Germinal center (tissue), 1 donor: ENCODE measurements at places on chromosomes 5 and 9.

- DNase-seq, result peak; percentile 61
Measured at GRCh38 chr5:126615286-126615685, 14.5 kb downstream of the PHAX start.

- DNase-seq, result no peak
Measured at GRCh38 chr5:135631391-135631790, 52.6 kb upstream of the CXCL14 start.

DNA sequence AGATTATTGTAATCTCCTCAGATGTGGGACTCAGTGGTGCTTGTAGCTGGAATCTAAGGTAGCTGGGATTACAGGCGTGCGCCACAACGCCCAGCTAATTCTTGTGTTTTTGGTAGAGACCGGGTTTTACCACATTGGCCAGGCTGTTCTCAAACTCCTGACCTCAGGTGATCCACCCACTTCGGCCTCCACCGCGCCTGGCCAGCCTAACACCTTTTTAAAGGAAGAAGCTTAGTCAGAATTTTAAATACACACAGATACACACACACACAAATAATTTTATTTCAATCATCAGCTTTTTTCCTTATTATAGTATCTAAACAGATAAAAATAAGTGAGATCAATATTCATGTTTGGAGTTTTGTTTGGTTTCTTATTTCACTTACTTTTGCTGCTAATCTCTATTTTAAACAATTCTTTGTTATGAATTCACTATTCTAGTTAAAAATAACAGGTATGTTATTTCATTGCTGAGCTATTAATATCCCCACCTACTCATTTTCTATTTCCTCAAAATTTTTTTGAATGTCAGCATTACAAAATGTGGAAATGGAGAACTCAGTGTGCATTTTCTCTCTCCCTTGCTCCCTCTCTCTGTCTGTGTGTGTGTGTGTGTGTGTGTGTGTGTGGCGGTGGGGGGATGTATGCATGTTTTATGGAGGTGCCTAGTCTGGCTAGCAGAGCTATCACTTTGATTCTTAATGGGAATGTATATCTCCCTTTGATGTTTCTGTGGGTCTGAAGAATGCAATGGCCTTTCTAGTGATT lies 960.6 kb upstream of the DMAC1 start:
- no peak for DNase-seq

DNA sequence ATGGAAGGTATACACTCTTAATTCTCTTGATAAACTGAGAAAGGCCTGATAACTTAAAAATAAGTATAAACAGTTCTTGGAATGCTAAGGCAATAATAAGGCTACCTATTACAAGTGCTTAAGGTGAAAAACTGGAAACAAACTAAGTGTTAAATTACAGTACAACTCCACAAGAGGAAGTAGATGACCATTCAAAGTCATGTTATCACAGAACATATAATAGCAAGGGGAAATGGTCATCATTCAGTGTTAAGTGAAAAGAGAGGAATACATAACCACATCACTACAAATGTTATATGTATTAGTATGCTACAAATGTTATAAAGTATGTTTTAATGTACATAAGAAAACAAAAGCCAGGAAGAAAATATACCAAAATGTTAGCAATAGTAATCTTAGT lies 135.9 kb downstream of the CCDC192 start:
- DNase-seq, result no peak

DNA sequence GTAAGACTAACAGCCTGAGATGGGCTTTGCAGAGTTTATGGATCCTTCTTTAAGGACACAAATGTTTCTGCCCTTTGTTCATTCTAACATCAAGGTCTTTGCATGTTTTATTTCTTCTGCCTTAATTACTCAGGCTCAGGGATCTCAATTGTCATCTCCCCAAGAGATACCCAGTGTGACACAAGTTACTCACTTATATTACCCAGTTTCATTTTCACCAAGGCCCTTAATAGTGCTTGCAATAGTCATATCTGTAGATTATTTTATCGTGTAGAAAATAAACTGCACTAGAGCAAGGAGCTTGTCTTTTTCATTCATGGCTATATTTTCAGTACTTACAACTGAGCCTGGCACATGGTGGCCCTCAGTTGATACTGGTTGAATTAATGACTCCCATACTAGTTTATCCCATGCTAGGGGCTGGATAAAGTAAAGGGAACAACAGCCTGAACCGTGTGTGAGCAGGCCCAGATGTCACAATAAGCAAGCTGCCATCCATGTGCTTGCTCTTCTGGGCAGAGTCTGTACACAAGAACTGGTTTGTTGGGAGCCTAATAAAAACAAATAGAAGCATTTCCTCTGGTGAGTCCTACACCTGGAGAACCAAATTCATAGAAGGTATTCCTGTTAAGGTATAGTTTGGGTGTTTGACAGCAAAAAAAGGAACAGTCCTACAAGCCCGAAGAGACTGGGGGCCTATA lies 112.5 kb upstream of the CD180 start:
- no peak for DNase-seq

GRCh38 chr5:76617675-76618074 lies 5.5 kb downstream of the F2RL2 start:
- DNase-seq, result no peak

DNA sequence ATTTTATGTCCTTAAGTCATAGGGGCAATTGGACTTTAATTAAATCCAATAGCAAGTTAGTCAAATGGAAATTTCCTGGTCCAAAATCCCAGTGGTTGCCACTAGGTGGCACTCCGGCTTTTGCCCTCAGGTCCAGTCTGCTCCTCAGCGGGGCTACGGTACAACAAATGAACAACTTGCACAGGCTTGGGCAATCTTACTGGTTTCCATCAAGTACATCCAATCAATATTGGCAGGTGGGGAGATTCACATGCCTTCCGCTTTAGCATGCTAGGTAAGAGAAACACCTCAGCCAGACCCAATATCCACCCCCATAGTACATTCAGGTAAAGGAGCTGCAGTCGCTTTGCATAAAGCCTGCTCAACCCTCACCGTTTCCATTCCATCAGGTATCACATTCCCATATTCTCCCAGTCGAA lies 6.3 kb upstream of the MXD3 start:
- peak; percentile 74 for DNase-seq

- DNase-seq, result no peak
Measured at GRCh38 chr5:178488696-178489095, 101.5 kb downstream of the COL23A1 start.

DNA sequence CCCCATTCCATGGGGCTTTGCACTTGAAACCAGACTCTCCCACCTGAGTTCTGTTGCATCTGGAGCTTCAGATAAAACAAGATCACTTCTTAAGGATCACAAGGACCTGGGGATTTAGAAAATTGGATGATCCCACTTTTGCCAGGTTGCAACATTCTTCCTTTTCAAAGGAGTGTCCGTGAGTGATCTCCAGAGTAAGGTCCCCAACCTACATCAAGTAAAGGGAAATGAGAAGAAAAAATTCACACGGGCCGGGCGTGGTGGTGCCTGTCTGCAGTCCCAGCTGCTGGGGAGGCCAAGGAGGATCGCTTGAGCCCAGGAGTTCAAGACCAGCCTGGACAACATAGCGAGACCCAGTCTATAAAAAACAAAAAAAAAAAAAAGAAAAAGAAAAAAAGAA lies 41.2 kb upstream of the COL5A1 start:
- DNase-seq, result no peak

- DNase-seq, result no peak
Measured at GRCh38 chr9:90793729-90794128, 7.9 kb upstream of the SYK start.

DNA sequence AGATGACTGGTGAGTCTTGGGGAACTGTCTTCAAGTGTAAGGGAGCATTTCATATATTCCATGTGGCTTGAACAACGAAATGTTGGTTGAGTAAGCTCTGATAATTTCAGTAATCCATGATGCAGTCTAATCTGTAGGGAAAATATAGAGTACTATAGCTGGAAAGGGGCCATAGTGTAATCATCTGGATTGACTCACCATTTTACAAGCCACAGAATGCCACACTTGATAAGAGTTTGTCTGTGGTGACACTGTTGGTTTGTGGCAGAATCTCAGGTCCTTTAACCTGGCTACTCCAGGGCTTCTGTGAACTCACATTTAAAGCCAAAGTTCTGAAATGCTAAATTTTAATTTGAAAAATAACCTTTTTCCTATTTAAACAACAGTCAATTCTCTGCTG lies 16.3 kb upstream of the MAML1 start:
- DNase-seq, result no peak

DNA sequence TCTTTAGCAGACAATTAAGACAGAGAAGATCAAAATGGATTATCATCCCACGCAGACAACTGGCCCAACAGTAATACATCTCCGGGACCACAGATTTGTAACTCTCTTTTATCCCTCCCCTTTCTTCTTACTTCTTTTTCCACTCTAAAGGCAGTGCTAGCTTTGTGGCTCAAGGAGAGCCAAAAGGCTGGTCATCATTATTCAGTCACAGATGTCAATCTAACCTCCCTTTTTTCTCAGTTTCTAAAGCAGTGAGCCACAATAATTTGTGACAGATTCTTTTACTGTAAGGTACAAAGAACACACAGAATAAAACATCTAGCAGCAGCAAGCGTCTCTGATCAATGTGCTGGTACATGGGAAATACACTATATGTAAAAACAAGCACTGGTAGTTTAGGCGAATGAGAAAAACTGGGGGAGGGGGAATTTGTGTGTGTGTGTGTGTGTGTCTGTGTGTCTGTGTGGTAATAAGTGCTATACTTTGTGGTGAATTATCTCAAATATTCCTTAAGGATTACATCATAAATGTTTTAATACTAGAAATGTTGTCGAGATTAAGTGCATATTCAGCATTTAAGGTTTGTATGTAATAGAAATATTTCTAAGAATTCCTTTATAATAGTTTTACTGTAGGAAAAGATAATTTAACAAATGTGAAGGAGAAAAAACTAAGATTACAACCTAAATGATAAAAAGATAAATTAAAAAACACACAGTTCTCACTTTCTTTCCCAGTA lies 140.2 kb downstream of the DENND1A start:
- no peak for DNase-seq

DNA sequence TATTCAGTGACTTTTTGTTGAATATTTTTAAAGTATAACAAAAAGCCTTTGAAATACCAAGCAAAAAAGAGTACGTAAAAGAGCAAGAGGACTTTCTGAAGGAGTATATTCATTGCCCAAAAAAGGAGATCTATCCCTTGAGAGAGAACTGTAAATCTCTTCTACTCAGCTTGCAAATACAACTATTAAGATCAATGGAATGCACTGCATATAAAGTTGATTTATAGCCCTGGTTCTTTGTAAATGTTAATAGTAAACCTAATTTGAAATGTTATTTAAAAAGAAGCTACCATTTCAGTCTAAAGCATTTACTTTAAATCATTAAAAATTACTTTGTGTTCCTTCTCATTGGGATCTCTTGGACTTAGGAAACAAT lies 168.1 kb downstream of the PDE4D start:
- no peak for DNase-seq

- DNase-seq, result no peak
Measured at GRCh38 chr9:122134822-122135528, 24.6 kb downstream of the NDUFA8 start.

- DNase-seq, result peak; percentile 48
Measured at GRCh38 chr9:21559402-21560280, 77.5 kb upstream of the IFNE start.

- no peak for DNase-seq
Measured at GRCh38 chr5:55924744-55925143, 70.0 kb downstream of the IL6ST start.

DNA sequence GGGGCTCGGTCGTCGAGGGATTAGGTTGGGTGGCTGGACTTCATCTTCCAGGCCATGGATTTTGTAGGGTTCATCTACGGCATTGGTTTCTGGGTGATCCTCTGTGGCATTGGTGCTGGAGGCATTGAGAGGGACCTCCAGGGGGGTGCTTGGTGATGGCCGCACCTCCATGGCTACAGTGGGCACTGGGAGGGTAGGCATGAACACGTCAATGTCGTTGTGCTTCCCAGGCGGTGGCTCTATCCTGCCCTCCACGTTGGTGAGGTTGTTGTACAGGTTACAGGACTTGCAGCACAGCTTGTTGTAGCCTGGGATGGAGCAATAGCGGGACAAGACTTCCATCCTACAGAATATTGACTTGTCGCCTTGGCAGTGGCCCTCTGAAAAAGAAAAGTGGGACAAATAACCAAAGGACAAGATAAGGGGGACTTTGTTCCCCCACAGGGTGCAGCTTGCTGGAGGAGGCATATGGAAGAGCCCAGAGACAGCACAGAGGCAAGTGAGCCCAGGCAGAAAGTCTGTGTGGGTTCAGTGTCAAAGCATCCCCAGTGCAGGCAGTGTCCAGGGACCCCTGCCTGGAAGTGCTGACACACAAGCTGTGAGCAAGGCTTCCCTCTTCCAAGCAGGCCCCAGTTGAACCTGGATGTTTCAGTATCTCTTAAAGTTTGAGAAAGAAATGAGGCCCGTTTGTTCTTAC lies 53.9 kb downstream of the ZNF354C start:
- no peak for DNase-seq

- no peak for DNase-seq
Measured at GRCh38 chr5:127136908-127137307, 63.6 kb upstream of the C5orf63 start.

DNA sequence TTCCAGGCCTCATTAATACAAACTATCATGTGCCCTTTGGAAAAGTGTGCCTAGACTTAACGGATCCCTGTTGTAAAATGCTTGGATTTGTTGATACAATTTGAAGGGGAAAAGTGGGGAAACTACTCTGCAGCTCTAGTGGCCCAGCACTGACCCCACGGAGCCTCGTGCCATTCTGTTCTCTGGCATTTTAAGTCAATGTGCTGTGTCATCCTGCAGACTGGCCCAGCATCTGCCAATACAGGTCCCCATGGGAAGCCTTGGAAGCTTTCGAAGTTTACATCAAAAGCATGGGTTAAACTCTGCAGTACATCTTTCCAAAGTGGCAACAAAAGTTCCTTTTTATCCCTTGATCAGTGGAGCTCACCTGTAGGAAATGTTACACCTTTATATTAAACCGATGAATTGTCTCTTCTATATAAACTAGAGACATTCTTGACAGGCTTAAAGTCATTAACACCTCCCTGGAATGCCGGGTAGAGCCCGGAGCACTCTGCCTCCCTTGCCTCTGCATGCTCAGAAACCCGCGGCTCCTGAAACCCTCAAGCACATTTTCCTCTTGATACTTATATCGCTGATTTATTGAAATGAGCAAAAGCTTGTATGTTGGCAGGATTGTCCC lies 596.0 kb upstream of the ADAMTS16 start:
- DNase-seq, result no peak

DNA sequence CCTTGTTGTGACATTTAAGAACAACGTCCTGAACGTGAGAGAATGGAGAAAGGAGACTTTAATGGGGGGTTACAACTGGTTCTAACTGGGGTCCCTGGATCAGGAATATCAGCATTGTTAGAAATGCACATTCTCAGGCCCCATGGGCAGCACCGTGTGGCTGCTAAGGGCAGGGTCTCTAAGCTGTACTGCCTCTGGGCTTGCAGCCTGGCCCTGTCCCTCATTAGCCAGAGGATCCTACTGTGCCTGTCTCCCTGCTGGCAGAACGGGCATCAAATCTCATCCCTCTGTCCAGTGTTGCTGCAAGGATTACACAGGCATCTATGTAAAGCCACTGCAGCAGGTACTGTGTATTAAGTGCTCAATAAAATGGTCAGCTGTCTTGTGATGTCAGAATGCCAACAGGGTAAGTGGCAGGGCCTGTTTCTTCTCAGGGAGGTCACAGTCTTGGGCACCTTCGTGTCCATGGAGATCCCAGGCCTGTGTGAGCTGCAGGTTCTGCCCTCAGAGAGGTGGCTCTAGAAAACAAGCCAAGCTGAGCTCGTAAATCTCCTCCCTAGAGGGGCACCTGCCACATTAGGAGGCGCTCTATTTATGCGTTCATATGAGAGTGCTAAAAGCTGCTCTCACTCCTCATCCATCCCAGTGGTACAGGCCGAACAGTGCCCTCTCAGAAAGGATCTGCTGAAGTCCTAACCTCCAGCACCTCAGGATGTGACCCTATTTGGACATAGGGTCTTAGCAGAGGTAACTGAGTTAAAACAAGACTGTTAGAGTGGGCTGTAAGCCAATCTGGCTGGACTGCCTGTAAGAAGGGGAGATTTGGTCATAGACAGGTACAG lies 210.5 kb downstream of the GADD45G start:
- no peak for DNase-seq
